ENCODE measurements at places on chromosomes 2 and 18.

GRCh38 chr18:26925313-26925712 is 59.8 kb upstream of the AQP4 start:
- DNase-seq, result no peak

DNA sequence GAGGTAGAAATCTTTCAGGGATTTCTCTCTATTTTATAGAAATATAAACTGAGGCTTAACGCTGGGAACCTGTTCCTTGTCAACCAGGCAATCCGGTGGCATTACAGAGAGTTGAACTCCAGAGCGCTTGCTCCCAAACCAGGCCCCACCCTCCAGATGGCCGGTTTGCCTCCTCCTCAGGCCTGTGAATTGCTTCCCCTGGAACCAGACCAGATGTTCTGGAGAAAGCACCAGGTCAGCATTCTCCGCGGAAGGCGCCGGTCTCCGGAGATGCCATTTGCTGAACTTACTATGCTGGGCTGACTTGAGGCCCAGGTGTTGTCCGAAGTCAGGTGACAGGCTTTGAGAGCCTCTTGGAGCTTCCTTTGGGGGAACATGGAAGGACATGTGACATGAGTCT is 17.2 kb downstream of the TNP1 start:
- no peak for DNase-seq

DNA sequence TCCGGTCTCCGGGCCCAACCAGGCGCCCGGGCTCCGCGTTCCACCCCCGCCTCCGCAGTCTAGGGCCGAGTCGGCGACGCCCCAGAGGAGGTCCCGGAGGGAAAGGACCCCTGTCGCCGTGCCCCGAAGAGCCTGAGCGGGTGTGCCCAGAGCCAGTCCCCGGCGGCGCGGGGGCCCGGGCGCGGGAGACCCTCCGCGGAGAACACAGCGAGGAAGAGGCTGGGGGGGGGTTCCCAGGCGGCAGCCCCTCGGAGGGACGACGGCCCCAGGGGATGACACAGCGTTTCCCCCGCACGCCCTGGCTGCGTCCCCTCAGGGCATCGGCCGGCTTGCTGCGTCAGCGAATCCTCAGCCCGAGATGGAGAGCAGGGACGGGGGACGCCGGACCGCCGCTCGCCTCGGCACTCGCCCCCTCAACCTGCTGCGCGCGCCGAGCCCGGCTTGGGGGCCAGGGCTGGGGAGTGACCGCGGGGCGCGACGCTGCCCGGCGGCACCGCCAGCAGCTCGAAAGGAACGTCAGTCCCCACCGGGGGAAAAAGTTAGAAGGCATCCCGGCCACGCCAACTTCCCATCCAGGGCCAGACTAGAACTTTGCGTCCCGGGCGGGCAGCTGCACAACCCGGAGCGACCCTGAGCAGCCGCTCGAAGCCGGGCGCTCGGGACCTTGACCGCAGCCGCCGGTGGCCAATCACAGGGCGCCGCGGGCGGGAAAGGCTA is 711 bp downstream of the SFXN5 start:
- DNase-seq, result peak; percentile 39

DNA sequence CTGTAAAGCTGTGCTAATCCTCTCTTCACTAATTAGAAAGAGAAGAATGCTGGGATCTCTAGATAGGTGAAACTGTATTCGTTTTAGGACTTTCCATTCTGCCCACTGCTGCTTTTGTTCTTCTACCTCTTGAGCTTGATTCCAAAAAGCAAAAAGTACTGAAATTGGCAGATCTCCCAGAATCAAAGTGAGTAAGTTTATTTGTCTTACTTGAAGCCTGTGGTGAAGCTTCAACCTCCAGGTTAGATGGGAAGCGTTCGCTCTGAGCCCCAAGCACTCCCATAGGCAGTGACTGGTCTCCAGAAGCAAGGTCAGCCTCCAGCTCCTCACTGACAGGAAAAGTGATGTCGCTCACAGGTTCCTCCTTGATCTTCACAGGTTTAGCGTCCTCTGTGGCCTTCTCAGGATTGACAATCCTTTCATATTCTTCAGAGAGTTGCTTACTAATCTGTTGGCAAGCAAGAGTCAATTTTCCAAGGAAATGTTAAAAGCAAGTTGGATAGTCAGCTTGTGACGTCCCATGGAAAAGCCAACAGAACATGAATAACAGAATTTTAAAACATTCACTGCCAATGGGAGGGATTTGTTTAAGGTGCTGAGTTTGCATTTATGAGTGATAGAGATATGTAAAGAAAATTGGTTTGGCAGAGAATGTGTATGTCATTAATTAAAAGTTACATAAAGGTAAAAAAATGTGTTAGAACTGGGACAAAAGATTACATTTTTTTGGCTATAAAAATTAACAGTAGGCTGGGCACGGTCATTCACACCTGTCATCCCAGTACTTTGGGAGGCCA is 8.1 kb downstream of the SUPT7L start:
- no peak for DNase-seq

DNA sequence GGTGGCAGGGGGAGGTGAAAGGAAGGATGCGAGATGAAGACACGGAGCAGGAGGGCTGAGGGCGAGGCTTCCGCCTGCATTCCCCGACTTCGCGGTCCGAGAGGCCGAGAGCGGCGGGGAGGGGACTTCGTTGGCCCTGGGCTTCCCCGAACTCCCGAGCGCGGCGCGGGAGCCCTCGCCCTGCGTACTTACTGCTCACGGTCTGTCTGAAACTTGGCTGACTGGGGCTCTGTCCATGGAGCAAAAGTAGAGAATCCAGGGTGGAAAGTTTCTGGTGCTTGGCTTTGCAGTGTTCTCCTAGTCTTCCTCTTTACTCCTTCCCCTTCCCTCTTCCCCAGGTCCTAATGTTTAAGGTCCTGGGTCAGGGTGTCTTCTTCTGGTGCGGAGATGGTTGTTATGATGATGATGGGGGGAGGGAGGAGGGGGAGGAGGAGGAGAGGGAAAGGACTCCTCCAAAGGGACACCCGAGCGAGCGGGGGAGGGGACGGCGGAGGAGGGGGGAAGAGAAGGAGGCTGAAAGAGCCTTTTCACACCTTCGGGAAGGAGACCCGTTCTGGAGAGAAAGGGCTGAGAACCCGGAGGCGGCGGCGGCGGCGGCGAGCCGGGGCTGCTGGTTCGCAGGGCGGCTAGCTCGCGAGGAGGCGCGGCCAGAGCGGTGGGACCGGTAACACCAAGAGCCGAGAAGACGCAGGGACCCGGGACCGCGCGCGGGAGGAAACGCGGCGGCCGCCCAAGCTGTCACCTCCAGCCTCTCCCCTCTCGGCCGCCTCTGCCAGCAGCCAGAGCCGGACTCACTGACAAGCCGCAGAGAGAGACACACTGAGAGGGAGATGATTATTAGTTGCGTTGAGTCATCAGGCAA is at the start of gene SATB2:
Gene SATB2, minus strand, starts transcription at position 793 of the 862 bp plus-strand sequence. CDS start 1,902 bp downstream, outside the sequence.
- no peak for DNase-seq

- no peak for DNase-seq
These were observed 15.7 kb downstream of the CCBE1 start for GRCh38 chr18:59681521-59682004.

- no peak for DNase-seq
These were observed 236.0 kb upstream of the REV1 start for GRCh38 chr2:99725820-99726219.
